AG08395 (cell line): ENCODE measurements at places on chromosomes 4 and X.

DNA sequence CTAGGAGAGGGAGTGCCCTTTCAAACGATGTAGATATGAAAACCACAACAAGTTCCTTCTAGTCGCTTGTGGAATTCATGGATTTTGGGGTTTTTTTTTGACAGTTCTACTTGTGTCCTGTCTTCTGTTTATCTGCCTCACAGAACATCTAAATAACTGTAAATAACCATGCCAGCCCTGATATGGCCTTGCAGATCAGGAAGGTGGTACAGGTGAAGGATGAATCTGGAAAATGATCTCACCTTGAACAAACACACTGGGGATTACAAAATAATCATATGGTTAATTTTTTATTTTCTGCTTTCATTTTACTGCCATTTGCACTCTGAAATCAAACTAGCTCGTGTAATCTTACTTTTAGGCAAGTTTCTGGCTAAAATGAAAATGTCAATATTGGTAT, 37.2 kb downstream of the GPR82 start:
- no peak for DNase-seq

DNA sequence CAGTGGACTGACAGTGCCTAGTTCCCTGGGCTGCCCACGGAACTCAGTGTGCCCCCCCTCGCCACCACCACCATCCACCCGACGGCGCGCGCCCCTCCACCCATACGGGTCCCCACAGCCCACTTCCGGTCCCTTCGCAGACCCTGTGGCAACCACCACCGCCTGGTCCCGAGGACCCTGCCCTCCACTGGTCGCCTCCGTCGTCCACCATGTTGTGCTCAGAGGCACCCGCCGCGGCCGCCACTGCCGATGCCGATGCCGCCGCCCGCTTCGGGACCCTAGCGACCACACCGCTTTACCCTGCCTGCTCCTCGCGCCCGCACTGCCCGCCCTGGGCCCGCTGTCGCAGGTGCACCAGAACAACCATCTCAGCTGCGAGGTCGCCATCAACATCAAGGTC, 66.5 kb upstream of the LANCL3 start:
- DNase-seq = no peak

GRCh38 chrX:30373479-30373878, 64.3 kb upstream of the NR0B1 start:
- peak; percentile 5 for DNase-seq

DNA sequence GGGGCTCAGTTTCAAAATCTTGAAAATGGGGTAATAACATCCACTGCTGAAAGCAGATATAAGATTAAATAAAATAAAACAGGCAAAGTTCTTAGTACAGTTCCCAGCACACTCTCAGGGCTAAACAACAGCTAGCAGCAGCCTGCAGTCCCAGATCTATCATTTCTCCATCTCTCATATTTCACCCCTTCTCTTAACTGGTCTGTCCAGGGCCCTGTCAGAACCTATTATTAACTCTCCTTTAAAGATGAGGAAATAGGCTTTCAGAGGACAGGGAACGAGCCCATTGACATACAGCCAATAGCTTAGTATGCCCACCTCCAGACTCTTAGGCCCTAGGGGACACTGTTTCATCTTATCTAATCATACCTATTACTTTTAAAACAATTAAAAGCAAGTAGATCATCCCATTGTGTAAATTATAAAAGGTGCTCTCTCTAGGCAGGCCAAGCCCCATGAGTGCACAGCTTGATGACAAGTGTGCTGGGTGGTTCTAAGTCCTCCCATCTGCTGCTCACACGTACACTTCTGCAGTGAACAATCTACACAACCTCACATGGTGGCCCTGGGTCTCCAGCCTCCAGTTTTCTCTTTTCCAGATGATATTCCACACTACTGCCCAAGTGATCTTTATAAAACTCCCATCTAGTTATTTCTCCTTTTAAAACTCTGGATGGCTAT, 119.0 kb downstream of the APBB2 start:
- DNase-seq = no peak

DNA sequence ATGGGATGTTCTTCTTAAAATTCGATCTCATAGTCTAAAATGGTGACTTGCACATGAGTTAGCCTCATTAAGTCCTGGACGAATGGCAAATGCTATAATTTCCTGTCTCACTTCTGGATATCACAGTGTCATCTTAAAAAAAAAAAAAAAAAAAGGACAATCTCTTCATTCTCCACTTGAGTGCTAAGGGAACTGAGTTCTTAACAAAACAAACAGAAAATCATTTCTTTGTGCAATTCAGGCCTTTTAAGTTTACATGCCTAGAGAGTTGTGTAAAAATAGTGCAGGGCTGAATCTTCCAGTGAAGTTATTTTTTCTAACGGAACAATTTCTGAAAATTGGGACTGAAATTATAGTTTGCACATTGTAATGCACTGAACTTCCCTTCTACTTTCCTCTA, 122.8 kb upstream of the FAT1 start:
- no peak for DNase-seq

DNA sequence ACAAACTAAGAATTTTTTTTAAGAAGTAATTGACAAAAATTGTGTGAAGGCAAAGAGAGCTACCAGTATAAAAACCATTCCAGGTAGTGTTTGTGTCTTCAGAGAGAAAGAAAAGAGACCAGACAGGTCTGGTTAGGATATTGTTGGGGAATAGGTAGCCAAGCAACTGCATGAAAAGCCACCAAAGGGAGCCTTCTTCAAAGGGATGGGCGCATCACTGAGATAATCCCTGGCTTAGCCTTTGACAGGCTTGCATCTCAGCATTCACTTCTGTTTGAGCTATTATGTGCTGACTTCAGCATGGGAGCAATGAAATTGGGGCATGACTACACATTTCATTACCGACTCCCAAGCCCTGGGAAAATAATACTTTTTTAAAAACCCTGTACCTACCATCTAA, 496.6 kb downstream of the IL1RAPL1 start:
- DNase-seq = no peak

DNA sequence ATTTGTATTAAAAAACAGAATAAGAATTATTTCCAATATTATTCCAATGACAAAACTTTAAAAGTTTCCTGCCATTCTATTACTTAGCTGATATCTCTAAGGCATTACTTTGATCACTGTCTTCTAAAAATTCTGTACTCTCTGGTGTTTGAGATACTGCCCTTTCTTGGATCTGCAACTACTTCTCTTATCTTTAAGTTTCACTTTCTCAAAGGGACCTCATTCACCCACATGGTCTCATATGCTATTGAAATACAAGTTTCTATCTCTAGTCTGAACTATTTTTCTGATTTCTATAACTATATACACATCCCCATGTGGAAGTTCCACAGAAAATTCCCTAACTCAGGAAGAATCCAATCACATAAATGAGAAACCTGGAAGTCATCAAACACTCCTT, 22.2 kb downstream of the TMPRSS11E start:
- DNase-seq = no peak

- no peak for DNase-seq
Measured at GRCh38 chr4:187732524-187732923, 263.0 kb upstream of the ZFP42 start.

DNA sequence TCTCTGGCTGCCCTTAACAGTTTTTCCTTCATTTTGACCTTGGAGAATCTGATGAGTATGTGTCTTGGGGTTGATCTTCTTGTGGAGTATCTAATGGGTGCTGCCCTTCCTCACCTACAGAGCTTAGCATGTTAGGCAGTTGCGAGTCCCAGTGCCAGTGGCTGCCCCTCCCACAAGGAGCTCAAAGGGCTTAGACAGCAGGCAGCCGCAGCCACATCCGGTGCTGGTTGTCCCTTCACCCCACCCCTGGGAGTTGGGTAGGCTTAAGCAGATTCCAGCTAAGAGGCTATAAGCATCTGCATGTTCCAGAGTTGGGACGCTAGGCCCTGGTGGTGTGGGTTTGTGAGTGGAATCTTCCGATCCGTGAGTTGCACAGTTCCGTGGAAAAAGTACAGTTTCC, 322.1 kb upstream of the ARX start:
- DNase-seq = no peak

DNA sequence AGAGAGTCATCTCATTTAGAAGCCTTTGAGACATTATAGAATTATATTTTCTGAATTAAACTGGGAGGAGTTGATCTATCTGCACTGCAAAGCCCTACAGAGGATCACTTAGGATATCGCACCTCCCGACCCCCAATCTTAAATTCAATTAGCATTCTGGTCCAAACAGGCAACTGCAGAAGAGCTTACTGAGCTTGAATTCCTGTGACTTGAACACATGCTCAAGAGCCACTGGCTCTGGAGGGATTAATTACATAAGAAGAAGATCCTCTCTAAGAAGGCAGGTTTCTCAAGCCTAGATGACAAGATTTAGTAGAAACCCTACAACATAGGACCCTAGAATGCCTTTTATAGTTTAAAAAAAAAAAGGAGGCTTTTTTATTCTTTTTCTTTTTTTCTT, 548.9 kb downstream of the ARAP2 start:
- DNase-seq = no peak

- no peak for DNase-seq
Measured at GRCh38 chr4:169491211-169491610, 121.2 kb downstream of the NEK1 start.

GRCh38 chrX:96688789-96689188, 4.1 kb downstream of the DIAPH2 start:
- no peak for DNase-seq

DNA sequence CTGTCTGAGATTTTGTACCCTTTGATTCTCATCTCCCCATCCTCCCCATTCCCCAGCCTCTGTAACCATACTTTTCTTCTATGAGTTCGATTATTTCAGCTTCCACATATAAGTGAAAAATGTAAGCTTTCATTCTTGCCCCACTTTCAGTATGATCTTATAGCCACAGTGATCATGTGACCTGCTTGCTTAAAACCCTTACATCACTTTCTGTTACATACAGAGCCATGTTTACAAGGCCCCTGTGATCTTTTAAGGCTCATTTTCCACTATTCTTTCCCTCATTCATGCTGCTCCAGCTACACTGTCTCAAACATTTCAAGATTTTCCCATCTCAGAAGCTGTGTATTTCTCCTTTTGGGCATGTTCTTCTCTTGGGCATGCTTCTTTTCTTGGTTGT, 147.7 kb downstream of the DCK start:
- DNase-seq = no peak

- DNase-seq = no peak
Measured at GRCh38 chr4:141352331-141352730, 131.6 kb downstream of the ZNF330 start.

DNA sequence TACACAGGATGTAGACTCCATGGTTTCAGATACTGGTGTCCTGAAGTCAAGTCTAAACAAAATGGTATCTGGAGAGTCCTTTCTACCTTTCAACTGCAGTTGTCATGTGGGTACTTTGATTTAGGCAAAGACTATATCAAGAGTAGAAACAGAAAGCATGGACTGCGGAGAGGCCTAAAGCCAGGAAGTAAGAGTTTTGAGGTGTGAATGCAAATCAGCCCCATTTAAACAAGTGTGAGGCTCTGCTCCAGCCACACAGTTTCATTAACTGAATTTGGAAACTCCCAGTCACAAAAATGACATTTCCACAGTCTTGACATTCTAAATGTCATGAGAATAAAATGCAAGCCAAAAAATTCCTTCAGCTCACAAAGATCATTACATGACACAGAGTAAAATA, 87.2 kb upstream of the MCF2 start:
- no peak for DNase-seq

DNA sequence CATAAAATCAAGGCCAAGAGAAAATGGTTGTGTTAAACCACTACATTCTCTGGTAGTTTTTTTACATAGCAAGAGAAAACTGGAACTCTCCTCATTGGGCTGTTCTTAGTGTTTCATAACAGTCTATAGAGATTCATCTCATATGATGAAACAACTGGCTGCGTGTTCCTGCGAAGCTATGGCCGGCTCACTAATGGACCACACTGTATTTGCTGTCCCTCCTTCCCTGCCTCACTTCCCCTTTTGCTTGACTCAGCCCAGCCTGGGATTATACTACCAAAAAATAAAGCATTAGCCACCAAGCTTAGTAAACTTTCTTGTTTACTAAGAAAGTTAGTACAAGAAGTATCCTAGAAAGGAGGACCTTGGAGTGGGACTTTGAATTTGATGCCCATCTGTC, 31.6 kb upstream of the LSM6 start:
- no peak for DNase-seq

GRCh38 chr4:82524570-82525152, 37.1 kb downstream of the TMEM150C start:
- no peak for DNase-seq

DNA sequence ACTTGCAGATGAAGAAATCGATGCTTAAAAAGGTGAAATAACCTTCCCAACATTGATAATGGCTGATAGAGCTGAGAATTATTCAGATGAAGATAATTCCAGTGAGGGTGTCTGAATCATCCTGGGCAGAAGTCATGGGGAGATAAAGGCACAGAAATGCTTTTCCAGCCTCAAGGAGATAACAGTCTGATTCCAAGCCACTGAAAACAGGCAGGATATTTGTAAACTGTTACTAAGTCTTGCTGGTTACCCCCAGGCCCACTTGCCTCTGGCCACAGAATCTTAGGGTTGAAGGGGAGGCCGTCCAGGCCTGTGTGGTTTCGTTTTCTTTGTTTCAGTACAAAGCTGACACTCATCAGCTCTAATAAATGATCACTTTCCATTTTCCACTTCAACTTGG, 158.5 kb downstream of the SH3KBP1 start:
- DNase-seq = no peak

- DNase-seq = no peak
Measured at GRCh38 chrX:11764602-11765067, 6.6 kb downstream of the MSL3 start.

DNA sequence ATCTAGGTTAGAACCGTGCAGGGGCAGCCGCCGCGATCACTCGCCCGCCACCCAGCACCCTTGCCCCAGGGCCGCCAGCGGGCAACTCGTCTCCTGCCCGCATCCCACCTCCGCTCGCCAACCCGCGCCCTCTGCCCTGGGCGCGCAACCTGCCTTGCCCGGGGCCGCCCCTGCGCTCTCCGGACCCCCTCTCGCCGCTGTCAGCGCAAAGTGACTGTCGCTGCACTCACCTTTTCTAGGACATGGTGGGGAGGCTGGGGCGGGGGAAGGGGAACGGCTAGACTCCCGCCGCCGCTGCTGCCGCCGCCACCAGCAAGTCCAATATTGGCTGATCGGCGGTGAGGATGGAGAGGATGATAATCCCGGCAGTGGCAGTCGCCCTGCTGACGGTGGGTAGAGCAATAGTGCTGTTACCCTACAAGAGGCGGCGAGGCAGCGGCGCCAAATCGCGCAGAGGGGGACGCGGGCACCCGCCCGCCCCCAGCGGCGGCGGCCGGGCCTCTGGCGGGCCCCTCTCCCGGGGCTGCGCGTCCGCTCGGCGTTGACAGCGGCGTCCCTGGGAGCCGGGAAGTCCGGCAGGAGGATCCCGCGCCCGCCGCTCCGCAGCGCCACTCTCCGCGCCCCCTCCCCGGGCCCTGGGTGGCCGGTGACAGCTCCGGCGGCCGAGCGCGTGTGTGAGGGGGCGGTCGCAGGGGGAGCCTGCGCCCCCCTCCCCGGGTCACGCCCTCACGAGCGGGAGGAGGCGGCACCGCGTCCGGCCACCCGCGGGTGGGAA, 2.3 kb upstream of the NR3C2 start:
- no peak for DNase-seq

GRCh38 chr4:124948976-124949597, 236.6 kb upstream of the ANKRD50 start:
- peak; percentile 47 for DNase-seq

GRCh38 chr4:128060121-128060698, 902 bp upstream of the LARP1B start:
- no peak for DNase-seq

GRCh38 chr4:185309770-185310169, 86.0 kb downstream of the LRP2BP start:
- DNase-seq = no peak

GRCh38 chr4:104879367-104879766, 267.3 kb upstream of the TET2 start:
- no peak for DNase-seq
